ENCODE measurements at places on chromosomes 2 and 18.

DNA sequence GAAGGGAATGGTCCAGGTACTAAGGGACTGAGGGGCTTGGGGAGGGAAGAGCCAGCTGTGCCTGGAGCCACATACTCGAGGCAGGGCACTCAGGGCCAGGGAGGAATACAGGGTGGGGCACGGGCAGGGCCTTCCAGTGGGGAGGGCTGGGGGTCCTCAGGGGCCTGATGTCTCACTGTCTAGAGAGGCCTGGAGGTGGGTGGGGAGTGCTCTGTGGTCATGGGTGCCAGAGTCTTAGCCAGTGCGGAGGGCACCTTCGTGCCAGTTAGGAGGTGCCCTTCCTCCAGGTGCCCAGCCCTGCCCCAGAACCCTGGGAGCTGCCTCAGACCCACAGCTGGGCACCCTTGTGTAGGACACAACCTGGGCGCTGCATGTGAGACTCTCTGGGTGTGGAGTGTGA is 81.2 kb downstream of the SMAD7 start:
- DNase-seq, result no peak

DNA sequence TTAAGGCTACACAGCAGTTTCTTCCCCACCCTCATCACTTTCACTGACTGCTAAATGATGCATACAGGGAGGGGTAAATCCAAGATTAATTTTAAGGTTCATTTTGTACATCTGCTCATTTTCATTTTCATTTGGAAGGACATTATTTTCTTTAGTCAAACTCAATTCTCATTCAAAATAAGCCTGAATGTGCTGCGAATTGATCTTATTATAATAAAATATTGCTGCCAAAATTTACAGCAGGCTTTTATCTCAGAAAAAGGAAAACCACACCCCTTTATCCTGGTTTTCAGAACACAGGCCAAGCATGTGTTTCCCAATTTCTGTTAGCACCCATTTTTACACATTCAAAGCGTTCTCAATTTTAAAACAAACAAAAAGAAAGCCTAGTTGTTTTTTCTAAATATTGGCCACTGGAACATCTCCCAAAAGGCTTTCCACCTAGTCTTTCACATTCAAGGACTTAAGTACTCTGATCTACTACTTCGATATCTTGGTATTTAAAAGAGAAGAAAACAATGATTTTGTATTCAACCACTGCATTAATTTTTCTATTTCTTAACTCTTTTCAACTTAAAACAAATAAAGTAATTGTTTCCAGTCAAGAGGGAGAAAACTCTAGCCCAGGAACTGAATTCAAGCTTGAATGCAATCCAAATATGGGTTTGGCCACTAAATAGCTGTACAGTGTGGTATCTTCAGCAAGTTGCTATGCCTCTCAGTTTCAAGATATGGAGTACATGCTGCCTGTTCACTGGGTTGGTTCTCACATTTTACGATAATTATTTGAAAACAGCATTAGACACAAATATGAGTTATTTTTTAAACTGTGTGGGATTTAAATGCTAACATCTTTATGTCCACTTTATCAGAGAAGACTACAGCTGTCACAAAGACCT is 52.5 kb downstream of the CDH2 start:
- DNase-seq, result no peak

DNA sequence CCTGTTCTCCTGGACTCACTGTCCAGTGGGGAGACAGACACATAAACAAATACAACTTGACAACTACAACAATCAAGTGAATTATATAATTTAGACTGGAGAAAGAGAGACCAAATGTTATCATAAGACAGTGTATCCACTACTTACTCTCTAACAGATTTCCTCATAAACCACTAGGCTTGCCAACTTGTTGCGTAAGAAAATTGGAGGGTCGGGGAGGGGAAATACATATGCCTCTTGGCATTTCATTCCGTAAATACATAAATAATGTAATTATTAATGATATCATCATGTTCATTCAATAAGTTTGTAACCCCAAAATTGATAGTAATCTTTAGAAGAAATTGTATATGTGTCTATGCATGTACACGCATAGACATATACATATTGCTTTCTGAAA is 14.9 kb downstream of the RAB6D start:
- no peak for DNase-seq

GRCh38 chr2:48845684-48846083 is 90.2 kb upstream of the LHCGR start:
- no peak for DNase-seq

DNA sequence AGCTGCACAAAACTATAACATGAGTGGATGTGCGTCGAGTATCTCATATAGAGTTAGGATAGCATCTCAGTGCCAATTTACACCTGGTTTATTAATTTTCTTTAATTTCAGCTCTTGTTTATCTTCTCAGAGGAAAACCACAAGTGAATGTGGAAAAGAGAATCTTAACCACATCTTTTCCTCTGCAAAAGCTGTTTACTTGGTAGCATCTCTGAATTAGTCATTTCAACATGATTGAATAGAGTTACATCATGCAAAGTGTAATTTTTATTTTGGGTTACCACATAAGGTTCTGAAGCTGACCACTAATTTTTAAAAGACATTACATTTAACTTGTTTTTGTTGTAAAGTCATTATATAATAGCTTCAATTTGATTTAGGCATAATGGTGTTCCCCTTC is 83.8 kb upstream of the FAM237A start:
- no peak for DNase-seq

DNA sequence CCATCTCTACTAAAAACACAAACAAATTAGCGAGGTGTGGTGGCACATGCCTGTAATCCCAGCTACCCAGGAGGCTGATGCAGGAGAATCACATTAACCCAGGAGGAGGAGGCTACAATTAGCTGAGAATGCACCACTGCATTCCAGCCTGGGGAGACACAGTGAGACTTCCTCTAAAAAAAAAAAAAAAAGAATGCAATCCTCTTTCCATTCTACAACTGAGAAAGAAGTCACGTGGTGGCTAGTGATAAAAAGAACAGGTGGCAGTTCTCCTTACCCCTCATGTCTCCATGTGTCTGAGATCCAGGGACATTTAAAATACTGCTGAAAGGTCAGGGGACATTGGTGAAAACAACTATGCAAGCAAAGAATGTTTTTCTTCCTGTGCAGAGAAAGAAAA is 24.4 kb upstream of the GPR39 start:
- DNase-seq, result no peak

DNA sequence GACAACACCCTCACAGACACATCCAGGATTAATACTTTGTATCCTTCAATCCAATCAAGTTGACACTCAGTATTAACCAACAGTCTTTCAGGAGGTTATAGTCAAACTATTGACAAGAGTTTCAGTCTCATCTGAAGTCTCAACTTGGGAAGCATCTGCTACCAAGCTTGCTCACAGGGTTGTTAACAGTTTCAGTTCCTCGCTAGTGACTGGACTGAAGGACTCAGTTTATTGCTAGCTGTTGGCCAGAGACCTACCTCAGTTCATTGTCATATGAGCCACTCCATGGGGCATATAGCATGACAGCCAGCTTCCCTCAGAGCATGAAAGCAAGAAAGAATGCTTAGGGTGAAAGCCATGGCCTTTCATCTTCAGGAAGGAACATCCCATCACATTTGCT is 228.6 kb downstream of the EPHA4 start:
- no peak for DNase-seq

DNA sequence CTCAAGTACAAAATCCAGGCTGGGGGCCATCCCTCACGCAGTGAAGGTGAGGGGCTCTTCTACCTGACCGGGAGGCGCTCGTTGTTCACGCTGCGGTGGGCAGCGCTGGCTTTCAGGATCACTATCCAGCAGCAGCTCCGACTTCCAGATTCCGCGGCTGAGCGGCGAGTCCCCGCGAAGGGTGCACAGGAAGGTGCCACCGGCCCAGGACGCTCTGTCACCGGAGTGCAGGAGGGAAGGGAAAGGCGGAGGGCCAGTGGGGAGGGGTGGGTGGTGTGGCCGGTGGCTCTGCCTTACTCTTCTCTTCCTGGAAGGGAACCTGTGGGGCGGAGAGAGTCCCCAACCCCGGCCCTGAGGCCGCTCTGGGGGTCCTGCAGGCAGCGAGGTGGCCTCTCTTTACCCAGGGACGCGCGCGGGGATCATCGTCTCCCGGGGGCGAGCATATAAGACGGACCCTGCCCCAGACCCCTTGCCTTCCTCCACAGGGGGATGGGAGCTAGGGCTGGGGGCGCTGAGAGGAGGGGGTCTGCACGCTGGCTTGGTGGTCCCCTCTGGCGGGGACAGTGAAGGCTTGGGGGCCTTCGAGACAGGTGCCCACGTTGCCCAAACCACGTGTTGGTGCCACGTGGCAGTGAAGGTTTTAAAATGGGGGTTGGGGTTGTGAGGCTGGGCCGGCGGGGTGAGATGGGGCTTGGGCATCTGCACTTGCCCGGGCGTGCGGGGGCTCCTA is 26.9 kb upstream of the HS6ST1 start:
- DNase-seq, result no peak

GRCh38 chr2:236744716-236745115 is 175.1 kb downstream of the ACKR3 start:
- no peak for DNase-seq

- DNase-seq, result no peak
These were observed 77.8 kb upstream of the PMAIP1 start for GRCh38 chr18:59821983-59822382.

DNA sequence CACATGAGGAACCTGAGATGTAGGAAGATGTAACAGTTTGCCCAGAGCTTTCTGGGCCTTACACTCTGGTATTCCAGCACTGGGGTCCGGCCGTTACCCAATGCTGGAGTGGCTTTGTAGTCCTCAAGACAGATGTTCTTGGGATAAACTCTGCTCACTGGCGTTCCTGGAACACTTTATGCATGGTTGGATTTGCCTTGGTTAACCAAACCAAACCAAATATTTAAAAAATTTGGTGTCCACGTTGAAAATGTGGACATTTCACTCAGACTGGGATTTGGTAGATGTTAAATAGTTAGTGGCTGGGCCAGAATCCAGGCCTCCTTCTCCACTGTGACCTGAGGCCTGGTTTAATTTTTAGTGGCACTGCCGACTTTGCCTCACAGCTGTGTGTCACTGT is 81.5 kb downstream of the ACOXL start:
- DNase-seq, result no peak

All from NCI-H2171 (cell line).